Non-pigmented ciliary epithelial cell (primary cell): ENCODE measurements at places on chromosomes 7 and 10.

DNA sequence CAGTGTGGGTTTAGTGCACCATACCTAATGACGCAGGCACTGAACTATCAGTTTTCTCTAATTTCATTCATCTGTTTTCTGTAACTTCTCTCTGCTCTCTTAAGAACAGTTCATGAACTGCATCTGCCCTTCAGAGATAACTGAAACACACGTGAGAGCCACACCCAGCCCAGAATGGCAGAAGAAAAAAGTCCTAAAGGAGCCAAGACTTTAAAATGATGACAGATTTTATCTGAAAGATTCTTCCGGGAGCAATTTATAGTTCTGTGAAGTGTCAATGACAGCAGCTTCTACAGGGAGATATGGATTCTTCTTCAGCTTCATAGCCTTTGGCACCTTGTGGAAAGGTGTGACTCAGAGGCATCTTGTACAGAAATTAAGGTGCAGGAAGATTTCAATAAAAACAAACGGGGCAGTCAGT, 211.5 kb upstream of the SLC26A5 start:
- DNase-seq = no peak

DNA sequence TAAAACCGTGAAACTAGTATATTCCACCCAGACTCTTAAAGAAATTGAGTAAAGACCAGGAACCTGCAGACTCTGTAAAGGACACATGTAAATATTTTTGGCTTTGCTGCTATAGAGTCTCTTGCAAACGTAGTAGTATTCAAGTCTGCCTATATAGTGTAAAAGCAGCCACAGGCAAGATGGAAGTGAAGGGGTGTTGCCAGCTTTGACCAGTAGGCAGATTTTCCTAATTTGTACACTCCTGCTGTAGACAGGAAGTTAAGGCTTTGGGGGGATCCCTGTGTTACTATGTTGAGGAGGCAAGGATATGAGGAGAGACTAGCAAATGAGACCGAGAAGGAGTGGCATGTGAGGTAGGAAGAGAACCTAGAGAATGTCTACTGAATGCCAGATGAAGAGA, 27.7 kb downstream of the WAC start:
- no peak for DNase-seq

GRCh38 chr7:28606421-28606820, 194.1 kb downstream of the CREB5 start:
- DNase-seq = no peak

DNA sequence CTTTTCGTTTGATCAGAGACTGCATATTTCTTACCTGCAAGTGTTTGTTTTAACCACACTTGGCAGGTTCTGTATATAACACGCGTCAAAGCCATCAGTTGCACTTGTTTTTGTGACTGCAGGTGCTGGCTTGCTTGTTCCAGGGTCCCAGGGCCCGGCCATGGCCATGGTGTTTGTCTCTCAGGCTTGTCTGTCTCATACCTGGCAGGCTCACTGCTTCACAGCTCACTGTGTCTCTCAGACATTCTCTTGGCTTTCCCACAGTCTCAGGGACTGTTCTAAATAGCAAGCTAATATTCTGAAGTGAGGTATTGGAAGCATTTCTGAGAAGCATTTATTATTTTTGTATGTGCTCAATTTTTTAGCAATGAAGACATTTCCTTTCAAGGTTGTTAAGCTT, 46.9 kb downstream of the GPR141 start:
- no peak for DNase-seq

DNA sequence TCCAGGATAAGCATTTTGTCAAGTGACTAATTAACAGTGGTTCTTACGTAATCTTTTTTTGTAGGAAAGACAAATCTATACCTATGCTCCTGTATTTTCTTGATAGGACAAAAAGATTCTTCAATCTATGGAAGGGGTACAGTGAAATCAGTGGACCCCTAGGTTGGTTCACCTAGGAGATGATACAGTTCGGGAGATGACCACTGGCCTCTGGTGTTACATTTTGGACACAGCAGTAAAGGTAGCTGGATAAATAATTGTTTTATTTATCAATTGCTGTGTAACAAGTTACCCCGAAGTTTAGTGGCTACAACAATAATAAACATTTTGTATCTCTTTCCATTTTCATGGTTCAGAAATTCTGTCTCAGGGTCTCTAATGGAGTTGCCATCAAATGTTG, 288.2 kb upstream of the MAGI2 start:
- no peak for DNase-seq
